ENCODE measurements at places on chromosomes 12 and 14. TPM values are rescaled to one million over a fixed set of nuclear protein-coding genes. Genes with fewer than 3 reads are reported as not detected.

The TMEM119 gene
- total RNA-seq = 358 TPM

The DEGS2 gene
- total RNA-seq = 0.26 TPM

The RFX4 gene
- not detected for total RNA-seq

The TRHDE gene
- total RNA-seq = 7.3 TPM

The KCNC2 gene
- total RNA-seq = not detected

Measured in fibroblast of lung (primary cell).